Choroid plexus epithelial cell (primary cell): ENCODE measurements at places on chromosomes 13 and 19.

DNA sequence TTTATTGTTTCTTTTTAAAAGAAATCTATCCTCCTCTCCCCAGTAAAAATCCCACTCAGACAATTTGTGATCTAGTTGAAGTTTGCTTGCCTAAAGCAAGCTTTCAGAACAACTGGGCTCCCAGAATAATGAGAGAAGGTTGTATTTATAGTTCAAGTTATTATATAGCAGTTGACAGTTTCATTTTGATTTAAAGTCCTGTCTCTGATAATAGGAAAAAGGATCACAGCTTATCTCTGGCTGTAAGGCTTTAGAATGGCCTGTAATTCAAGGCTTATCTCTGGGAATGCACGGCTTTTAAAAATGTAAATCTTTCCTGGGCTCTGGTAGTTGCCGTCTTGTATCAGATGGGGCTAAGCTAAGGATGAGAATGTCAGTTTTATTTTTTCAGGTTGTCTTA lies 123.3 kb upstream of the TMTC4 start:
- no peak for DNase-seq

GRCh38 chr13:33259296-33259695 lies 26.3 kb downstream of the STARD13 start:
- no peak for DNase-seq

DNA sequence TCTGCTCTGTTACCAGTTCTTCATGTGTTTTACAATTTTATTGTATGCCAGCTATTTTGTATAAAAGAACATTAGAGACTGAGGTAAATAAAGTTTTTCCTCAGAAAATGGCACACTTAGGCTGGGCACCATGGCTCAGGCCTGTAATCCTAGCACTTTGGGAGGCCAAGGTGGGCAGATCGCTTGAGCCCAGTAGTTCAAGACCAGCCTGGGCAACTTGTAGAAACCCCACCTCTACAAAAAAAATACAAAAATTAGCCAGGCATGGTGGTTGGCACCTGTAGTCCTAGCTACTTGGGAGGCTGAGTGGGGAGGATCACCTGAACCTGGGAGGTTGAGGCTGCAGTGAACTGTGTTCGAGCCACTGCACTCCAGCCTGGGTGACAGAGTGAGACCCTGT lies 32.0 kb downstream of the CCDC8 start:
- DNase-seq = no peak

DNA sequence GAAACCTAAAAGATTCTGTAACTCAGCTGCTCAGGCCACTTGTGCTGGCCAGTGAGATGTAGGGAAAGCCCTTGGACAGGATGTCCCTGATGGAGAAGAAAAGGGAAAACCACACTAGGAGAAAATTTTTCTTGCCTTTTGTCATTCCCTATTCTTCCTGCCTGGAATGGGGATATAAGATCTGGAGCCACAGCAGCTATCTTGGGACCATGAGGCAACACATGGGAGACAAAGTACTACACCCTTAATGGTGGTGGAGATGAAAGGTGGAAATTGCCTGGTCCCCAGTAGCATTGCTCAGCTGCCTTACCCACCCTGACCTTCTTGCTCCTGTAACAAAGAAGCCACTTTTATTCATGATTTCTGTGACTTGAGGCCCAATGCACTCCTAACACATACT lies 9.4 kb downstream of the RSPH6A start:
- DNase-seq = no peak

DNA sequence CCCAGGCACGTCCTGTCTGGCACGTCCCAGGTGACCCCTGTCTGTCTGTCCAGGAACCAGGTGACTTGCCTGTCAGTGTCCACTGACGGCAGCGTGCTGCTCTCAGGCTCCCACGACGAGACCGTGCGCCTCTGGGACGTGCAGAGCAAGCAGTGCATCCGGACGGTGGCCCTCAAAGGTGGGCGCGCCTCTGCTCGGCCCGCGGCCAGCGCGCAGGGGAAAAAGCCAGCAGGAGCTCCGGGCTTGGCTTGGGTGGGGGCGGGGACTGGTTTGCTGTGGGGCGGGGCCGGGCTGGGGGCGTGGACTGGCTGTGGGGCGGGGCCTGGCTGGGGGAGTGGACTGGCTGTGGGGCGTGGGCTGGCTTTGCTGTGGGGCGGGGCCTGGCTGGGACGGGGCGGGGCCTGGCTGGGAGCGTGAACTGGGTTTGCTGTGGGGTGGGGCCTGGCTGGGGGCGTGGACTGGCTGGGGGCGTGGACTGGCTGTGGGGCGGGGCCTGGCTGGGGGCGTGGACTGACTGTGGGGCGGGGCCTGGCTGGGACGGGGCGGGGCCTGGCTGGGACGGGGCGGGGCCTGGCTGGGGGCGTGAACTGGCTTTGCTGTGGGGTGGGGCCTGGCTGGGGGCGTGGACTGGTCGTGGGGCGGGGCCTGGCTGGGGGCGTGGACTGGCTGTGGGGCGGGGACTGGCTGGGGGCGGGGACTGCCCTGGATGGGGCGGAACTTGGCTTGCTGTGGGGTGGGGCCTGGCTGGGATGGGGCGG lies 7.2 kb downstream of the WDR18 start:
- peak; percentile 64 for DNase-seq
